ENCODE measurements at places on chromosomes 2 and 18.

DNA sequence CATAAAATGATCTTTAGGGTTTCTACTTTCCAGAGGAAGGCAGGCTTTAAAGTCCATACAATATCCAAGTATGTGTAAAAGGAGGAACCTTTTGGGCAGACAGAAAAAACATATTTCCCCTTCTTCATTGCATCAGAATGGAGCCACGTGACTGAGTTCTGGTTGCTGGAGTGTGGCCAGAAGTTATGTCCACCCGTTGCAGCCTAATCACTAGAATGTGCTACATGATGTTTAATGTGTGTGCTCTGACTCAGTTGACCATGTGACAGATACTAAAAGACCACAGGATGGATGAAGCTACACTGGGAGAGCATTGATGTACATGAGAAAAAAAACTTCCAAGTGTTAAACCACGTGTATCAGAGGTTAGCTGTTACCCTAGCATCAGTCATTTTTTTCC lies 460.9 kb downstream of the RIT2 start:
- DNase-seq, result no peak

- no peak for DNase-seq
Measured at GRCh38 chr2:88693911-88694414, 2.5 kb downstream of the RPIA start.

DNA sequence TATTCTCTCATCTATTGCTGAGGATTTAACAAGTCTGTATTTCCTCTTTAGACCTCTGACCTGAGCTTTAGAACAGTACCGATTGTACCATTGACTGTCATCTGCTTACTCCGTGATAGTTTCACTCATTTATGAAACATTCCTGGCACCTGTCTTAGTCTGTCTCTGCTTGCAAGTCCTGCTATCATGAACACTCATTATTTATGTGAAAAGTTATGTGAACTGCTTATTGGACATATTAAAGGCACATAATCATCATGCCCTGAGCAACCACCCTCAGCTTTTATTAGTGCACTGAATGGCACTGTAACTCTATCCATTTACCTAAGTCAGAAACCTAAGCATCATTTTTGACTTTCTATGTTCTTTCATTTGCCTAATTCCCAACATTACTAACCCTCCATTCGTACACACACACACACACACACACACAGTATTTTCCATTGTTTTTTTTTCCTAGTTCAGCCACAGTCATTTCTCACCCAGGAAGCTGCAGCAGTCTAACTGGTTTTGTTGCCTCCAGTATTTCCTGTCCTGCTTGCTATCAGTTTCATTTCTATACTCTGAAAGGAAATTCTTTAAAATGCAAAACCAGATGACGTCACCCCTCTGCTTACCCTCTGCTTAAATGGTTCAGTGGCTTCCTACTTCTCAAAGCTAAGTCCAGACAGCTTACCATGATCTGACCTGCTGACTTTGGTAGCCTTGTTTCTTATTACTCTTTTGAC lies 146.1 kb downstream of the HAUS1 start:
- peak; percentile 7 for DNase-seq

GRCh38 chr18:80147418-80148325 lies 38.6 kb downstream of the ADNP2 start:
- no peak for DNase-seq

- DNase-seq, result no peak
Measured at GRCh38 chr2:141137122-141137693, 993.6 kb downstream of the LRP1B start.

GRCh38 chr18:10215446-10215845 lies 239.0 kb upstream of the APCDD1 start:
- no peak for DNase-seq

- no peak for DNase-seq
Measured at GRCh38 chr2:120381661-120382060, 35.7 kb downstream of the INHBB start.

- DNase-seq, result no peak
Measured at GRCh38 chr18:47975105-47975504, 44.6 kb upstream of the SMAD2 start.

GRCh38 chr18:22591222-22591621 lies 173.5 kb upstream of the CTAGE1 start:
- no peak for DNase-seq

DNA sequence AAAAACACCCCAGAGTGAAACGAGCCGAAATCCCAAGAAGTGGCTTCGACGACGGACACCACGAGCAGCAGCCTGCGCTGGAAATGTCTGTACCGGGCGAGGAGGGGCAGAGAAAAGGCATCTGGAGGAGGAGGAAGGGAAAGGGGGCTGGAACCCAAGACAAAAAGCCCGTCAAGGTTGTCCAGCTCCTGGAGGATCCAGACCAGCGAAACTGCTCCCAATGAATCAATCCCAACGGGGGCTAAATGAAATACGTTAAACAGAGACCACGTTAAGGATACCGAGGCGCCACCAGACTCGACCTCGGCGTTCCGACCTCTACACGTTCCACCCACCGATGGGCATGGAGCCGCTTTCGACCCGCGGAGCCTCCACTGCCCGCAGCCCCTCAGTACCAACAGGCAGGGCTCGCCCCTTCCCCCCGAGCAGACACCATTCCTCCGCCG lies 400 bp downstream of the CCDC88A start:
- no peak for DNase-seq

- no peak for DNase-seq
Measured at GRCh38 chr2:127542231-127542630, 6.7 kb downstream of the MYO7B start.

GRCh38 chr2:74290466-74291217 lies 52.6 kb downstream of the SLC4A5 start:
- DNase-seq, result no peak

DNA sequence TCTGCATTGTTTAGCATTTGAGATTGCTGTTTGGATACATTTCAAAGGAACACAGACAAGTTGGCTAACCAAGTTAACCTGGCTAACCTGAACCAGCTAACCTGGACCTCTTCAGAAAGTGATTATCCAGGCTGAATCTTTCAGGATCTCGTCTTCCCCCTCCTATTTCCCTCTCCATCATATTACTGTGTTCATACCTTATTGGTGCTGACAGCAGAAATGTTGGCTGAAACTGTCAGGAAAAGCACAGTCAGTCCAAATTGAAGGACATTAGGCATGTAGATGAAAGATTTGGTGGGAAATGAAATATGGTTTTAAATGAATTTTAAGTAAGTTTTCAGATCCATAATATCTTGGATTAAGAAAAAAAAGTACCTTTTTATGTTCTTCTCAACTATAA lies 92.5 kb upstream of the NEUROD1 start:
- no peak for DNase-seq

DNA sequence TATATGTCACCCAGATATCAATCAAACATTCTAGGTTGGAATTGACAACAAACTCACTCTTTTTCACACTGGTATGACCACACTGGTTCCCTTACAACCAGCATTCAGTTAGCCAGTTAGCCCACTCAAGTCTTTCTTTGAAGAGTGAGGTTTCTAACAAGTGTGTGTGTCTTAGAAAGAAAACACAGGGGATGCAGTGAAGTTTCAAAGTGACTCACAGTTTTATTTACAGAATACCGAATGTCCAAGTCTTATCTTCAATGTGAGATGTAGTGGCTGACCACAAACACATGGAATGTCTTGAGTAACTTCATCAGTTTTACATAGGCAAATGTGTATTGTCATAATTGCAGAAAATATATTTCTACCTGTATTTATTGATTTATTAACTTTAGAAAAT lies 274.7 kb upstream of the HNMT start:
- no peak for DNase-seq

DNA sequence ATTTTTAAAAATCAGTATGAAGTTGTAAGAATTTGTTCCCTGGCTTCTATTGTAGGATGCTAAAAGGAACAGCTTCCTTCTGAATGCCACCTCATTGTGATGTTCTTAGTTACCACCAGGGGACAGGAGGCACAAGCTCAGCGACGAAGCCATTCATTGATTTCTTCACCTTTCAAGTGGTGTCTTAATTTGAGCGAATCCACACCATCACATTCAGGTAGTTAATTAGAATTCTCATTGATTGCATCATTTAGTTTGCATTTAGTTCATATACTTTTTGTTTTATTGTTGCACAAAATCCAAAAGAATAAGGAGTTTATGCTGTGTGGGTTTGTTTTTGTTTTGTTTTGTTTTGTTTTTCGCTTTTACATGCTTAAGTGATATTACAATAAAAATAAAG lies 23.1 kb downstream of the CYP27C1 start:
- DNase-seq, result peak; percentile 44

DNA sequence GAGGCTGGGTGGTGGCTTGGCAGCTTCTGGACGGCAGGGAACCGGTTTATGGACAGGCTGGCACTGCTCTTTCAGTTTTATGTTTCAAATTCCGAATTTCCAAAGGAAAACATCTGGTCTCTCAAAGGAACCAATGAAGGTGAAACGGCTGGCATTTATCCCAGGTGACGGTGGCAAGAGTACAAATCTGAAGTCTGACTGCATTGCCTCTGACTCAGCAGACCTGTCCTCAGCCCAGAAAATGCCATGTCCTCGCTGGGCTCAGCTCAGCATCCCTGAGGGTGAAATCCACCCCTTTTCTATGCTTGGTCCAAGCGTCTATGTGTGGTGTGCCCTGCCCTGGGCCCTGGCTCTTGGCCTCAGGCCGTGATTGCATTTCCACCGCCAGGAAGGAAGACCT lies 38.1 kb downstream of the NAPG start:
- DNase-seq, result no peak

GRCh38 chr2:169714699-169715098 lies 18.9 kb upstream of the KLHL23 start:
- no peak for DNase-seq

- DNase-seq, result no peak
Measured at GRCh38 chr2:133553251-133553650, 15.0 kb downstream of the NCKAP5 start.

DNA sequence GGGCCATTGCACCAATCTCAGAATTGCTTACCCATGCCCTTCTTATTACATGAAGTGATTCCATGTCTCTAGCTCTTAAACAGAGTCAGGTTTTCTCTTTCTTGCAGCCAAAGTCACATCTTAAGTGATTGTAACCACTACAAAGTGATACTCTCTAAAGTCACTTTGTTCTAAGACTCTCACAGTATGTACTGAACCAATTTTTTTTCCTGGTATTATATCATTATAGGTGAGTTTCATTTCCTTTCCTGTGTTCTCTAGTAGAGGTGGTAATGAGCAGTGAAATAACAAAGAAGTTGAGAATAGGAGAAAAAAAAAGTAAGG lies 66.3 kb upstream of the DARS1 start:
- no peak for DNase-seq

DNA sequence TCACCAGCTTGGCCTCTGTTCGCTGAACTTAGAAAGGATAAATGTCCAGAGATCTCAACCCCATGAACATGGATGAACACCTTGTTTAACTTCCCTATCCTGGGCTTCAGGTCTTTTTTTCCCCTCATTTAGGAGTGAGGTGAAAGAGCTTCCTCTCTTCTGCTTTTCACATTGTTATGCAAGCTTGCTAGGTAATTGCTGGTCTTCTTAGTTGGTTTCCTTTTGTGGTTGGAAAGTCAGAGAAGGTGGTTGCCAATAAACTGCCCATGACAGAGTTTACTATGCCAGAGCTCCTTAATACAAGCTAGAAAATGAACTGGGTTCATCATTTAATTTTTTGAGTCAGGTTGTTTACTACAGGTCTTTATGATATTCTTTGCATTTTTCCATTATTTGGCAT lies 16.6 kb downstream of the SLC9A4 start:
- DNase-seq, result no peak

GRCh38 chr2:65053199-65053598 lies 3.0 kb upstream of the CEP68 start:
- no peak for DNase-seq

GRCh38 chr18:8480506-8481328 lies 128.5 kb upstream of the RAB12 start:
- peak; percentile 54 for DNase-seq

DNA sequence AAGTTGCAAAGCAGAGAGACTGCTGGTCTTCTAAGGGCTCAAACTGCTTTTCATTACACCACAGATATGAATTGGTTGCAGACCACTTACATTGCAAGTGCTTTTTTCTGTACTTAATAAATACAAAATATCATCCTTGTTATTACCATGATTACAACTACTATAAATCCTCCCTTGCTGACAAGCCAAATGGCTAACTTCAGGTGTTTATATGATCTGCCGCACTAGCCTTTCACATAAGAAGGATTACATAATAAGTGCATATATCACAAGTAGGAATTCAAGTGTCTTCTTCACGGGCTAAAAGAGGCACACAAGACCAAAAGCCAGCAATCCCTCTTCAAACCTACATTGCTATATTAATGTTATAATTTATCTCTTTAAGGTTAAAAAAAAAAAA lies 373.0 kb downstream of the ZEB2 start:
- DNase-seq, result no peak

DNA sequence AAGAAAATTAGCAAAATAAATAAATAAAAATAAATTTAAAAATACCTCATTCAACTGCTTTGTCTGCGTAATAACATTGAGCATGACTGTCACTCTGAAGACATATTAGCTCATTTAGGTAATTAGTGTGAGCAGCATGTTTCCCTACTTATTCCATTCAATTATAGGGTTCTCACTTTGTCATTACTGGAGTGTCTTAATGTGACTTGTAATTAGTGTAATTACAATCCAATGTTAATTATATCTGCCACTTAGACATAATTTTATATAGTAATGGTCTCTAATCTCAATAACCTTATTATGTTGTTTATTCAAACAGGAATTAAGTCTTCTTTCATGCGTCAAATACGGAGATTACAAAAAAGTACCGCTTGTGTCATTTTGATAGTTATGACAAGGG lies 893.9 kb upstream of the ACVR2A start:
- no peak for DNase-seq

DNA sequence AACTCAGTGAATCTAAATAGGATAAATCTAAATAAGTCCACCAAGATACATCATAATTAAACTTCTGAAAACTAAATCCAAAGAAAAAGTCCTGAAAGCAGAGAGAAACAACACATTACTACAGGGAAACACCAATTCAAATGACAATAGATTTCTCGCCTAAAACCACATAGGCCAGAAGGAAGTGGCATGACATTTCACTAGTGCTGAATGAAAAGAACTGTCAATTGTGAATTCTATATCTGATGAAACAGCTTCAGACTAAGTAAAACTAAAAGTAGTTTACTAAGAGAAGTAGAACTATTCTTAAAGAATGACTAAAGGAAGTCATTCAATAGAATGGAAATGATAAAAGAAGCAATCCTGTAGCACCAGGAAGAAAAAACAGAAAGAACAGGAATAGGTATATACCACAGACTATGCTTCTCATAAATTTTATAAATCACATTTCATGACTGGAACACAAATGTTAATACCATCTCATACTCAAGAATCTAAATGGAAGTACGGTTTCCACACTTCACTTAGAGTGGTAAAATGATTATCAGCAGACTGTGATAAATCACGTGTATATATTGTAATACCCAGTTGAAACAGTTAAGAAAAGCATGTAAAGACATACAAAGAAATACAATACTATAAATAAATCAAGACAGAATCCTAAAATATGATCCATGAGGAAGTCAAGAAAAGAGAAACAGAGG lies 46.4 kb downstream of the ASXL2 start:
- DNase-seq, result no peak

DNA sequence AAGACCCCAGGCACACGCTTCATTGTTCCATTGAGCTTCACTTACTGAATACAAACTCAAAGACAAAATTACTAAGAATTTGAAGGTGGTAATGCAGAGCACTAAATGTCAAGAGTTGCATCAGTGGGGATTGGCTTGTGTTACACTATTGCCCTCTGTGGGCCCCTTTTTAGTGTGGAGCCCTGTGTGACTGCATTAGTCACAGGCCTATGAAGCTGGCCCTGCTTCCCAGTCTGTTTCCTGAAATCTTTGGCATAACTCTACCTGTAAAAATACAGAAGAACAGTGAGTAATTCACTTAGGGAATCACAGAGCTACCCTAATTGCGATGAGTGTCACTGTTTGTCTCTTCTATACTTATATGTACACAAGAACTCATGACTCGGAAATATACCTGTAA lies 40.0 kb upstream of the STPG4 start:
- no peak for DNase-seq

Measured in T47D (cell line).